ENCODE measurements at places on chromosomes 2 and 18. TPM values are rescaled to one million over a fixed set of nuclear protein-coding genes. Genes with fewer than 3 reads are reported as not detected.

The CYTIP gene
- total RNA-seq, result 3.3 TPM

The TUBA4B gene
- not detected for total RNA-seq

The SLC5A6 gene
- 7.5 TPM for total RNA-seq

The MARCHF4 gene
- total RNA-seq, result not detected

The CTLA4 gene
- total RNA-seq, result 0.33 TPM

The RAPGEF4 gene
- total RNA-seq, result 3.8 TPM

The MYO7B gene
- total RNA-seq, result not detected

The ZNF514 gene
- total RNA-seq, result 13.1 TPM

The NTSR2 gene
- total RNA-seq, result not detected

The SLC19A3 gene
- total RNA-seq, result 0.40 TPM
